Spinal cord (tissue), 10 donors: ENCODE measurements at places on chromosomes 13 and 19.

- H3K27ac ChIP-seq, result peak within 1 kb of the TSS; percentile 65
- H3K27me3 ChIP-seq, result no peaks in the 10 kb centered on the region
- H3K4me3 ChIP-seq, result peak within 1 kb of the TSS; percentile 30
These were observed at the start of gene ERICH6B for GRCh38 chr13:45615501-45616101. TSS of gene ERICH6B (minus strand) at chr13:45615739. CDS start at chr13:45597005, 18,734 bp downstream.

- H3K36me3 ChIP-seq, result peaks cover 3% of the 10 kb centered on the region
- H3K27ac ChIP-seq, result no peak overlapping the region
- H3K27me3 ChIP-seq, result peaks cover 30% of the 10 kb centered on the region
- H3K4me3 ChIP-seq, result no peak overlapping the region
- no peak for DNase-seq
- H3K4me1 ChIP-seq, result peaks cover 9% of the 10 kb centered on the region
These were observed 3.9 kb downstream of the SPIB start for GRCh38 chr19:50422397-50423278.

DNA sequence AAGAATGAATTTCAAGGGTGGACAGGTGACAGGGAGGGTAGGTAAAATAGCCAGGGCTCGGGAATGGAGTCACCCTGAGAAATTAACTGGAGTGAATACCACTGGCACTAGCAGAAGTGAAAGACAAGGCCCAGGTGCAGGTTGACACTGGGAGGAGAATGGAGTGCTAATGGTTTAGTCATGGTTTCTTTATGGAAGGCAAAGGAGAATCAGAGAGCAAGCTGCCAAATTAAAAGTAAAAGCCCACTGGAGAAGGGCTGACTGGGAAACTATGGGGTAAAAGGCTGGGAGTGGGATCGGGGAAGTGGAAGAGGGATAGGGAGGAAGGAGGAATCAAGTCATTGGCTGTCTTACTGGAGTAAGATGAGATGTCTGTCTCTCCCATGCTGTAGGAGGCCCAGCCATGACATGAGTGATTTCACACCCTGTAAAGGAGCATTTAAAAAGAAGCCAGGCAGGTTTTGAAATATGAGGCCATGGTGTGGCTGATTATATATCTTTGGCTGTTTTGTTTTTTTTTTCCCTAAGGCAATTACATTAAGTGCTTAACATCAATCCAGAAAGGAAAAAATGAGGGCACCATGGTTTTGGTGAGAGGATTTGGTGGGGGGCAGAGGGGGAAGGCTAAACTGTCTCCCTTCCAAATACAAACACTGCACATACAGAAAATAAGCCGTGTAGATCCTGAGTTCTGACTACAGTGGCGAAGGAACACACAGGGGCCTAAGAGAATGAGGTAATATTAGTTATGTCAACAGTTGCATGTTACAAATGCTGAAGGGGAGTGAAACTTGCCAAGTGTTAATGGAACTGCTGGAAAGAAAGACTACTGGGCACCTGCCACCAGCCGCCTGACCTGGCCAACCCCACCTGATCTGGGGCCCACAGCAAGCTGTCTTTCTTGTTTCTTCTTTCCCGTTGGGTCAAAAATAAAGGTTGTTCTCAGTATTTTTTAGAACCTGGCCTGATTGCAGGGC is 183.5 kb upstream of the TSC22D1 start:
- H3K4me1 ChIP-seq, result peaks cover 13% of the 10 kb centered on the region
- DNase-seq, result no peak
- H3K27me3 ChIP-seq, result peaks cover 4% of the 10 kb centered on the region
- no peak overlapping the region for H3K27ac ChIP-seq
- no peak overlapping the region for H3K4me3 ChIP-seq
- no peaks in the 10 kb centered on the region for H3K36me3 ChIP-seq

- H3K4me1 ChIP-seq, result peaks cover 25% of the 10 kb centered on the region
- H3K27ac ChIP-seq, result no peak within 1 kb of the TSS
- H3K4me3 ChIP-seq, result no peak within 1 kb of the TSS
- no peaks in the 10 kb centered on the region for H3K36me3 ChIP-seq
- DNase-seq, result no peak
- H3K27me3 ChIP-seq, result peaks cover 99% of the 10 kb centered on the region
These were observed at the start of gene CDX2 for GRCh38 chr13:27969082-27969865. TSS of gene CDX2 (minus strand) at chr13:27969315. CDS start at chr13:27969006, 309 bp downstream.

- H3K27me3 ChIP-seq, result no peaks in the 10 kb centered on the region
- no peak overlapping the region for H3K27ac ChIP-seq
- no peaks in the 10 kb centered on the region for H3K4me1 ChIP-seq
- DNase-seq, result no peak
These were observed 266.2 kb downstream of the KCTD12 start for GRCh38 chr13:76620036-76620435.

GRCh38 chr19:8642561-8642960 is 12.1 kb downstream of the NFILZ start:
- DNase-seq, result no peak
- no peak overlapping the region for H3K27ac ChIP-seq
- no peaks in the 10 kb centered on the region for H3K36me3 ChIP-seq

DNA sequence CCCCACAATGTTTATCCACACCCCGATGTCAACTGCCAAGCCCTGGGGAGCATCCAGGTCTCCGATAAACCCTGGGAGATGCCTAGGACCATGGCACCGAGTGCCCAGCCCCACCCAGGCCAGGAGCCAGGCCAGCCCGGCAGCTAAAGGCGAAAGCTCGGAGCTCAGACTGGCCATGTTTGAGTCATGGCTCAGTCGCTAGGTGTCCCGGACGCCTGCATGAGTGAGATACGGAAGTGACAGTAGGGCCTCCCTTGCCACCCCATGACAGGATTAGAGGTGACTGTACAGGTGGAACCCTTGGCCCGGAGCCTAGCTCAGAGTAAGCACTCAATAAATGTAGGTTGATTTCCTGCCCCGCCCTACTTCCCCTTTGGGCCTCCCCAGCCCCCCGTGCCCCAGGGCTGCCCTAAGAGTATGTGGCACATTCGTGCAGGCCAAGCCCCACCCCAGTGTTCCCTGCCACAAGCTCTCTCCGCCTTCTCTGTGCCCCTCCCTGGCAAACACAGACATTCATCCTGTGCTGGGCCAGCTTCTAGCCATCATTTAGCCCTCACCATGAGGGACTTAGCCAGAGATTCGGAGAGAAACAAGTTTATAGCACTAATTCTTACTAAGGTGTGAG is 5.8 kb upstream of the TPM4 start:
- no peaks in the 10 kb centered on the region for H3K27me3 ChIP-seq
- no peak for DNase-seq
- H3K27ac ChIP-seq, result no peak overlapping the region
- H3K36me3 ChIP-seq, result no peaks in the 10 kb centered on the region

GRCh38 chr19:51224163-51224641 is 678 bp upstream of the CD33 start:
- no peak for DNase-seq
- no peak overlapping the region for H3K27ac ChIP-seq
- no peak overlapping the region for H3K4me3 ChIP-seq

DNA sequence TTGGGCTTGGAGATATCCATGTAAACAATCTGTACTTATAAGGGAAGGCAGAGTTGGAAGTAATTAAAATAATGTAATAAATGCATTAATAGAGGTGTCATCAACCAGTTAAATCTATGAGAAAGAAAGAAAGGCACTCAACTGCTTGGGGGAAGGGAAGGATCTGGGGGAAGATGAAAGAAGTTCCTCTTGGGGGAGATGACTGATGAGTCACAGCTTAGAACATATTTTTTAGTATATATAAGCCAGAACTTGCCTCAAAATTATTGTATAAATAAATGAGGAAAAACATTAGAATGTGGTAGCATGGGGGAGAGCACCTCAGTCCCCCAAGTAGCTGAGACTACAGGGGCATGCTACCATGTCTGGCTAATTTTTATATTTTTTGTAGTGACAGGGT is 205.8 kb downstream of the GGACT start:
- H3K36me3 ChIP-seq, result peaks cover 7% of the 10 kb centered on the region
- H3K4me3 ChIP-seq, result no peak overlapping the region
- no peaks in the 10 kb centered on the region for H3K27me3 ChIP-seq
- no peak for DNase-seq
- H3K4me1 ChIP-seq, result no peaks in the 10 kb centered on the region
- no peak overlapping the region for H3K27ac ChIP-seq

DNA sequence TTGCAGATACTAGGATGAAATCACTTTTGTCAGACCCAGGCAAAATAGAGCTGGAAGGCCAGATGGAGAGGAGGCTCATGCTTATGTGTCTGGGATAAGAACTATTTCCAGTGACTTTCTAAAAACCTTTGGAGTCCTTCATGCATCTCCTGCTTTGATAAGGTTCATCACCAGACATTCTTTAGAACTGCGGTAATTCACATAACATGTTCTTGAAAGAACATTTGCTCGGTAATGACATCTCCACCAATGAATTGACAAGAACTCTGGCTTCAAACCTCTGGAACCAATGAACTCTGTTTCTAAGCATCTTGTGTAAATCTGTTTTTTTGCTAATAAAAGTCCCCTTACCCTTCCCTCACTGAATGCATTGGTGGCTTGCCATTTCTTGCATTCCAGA is 112.0 kb upstream of the KL start:
- no peak overlapping the region for H3K27ac ChIP-seq
- H3K4me3 ChIP-seq, result no peak overlapping the region
- peaks cover 7% of the 10 kb centered on the region for H3K4me1 ChIP-seq

GRCh38 chr13:43089912-43090498 is 66.6 kb downstream of the DNAJC15 start:
- H3K4me1 ChIP-seq, result no peaks in the 10 kb centered on the region
- DNase-seq, result no peak
- H3K36me3 ChIP-seq, result no peaks in the 10 kb centered on the region

DNA sequence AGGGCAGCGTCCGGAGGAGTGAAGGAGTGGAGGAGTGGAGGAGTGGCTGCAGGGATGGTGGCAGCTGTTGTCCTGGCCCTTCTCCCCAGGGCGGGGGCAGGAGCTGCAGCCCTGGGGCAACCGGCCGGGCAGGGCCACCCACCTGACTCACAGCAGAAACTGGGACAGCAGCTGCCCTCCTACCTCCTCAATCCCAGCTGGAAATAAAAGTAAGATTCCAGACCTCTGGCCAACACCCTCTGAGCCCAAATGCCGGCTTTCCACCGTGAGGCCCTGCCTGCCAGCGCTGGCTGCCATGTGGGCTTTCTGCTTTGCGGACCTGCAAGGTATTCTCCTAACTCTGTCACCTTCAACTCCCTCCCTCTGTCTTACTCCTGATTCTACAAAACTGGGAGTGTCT is 3.3 kb upstream of the CLPP start:
- no peaks in the 10 kb centered on the region for H3K27me3 ChIP-seq
- DNase-seq, result no peak
- no peak overlapping the region for H3K27ac ChIP-seq
- peaks cover 14% of the 10 kb centered on the region for H3K4me1 ChIP-seq

GRCh38 chr13:102276404-102276803 is 125.4 kb downstream of the FGF14 start:
- no peaks in the 10 kb centered on the region for H3K36me3 ChIP-seq
- H3K4me1 ChIP-seq, result peaks cover 3% of the 10 kb centered on the region
- no peak overlapping the region for H3K27ac ChIP-seq
- no peak for DNase-seq
- no peak overlapping the region for H3K4me3 ChIP-seq

DNA sequence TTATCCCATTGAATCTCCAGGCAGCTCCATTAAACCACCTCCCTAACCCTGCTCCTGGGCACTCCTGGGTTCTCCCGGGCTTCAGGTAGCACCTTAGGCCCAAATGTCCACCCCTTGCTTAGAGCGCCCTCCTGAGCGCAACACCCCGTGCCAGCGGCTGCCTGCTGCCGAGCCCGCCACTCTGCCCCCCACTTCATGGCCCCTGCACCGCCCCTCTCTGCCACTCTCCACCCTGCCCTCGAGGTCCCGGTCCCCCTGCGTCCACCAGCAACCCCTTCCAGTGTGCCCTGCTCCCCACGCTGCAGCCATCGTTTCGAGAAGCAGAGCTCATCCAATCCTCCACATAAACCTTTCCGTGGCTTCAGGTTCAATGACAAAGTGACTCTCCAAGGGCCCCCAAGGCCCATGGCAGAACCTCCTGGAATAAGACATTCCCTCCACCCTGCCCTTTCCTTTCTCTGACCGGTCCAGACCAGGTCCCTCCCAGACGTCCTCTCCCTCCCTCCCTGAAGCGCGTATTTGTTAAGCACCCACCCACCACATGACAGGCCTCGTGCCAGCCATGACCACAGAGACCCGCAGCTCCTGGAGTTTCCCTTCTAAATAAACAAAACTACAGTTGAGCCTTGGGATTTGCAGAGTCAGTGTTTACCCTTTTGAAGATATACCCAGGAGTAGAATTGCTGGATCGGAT is 66.6 kb downstream of the ARHGEF18 start:
- no peak overlapping the region for H3K27ac ChIP-seq
- H3K36me3 ChIP-seq, result peaks cover 37% of the 10 kb centered on the region
- H3K4me1 ChIP-seq, result no peaks in the 10 kb centered on the region

DNA sequence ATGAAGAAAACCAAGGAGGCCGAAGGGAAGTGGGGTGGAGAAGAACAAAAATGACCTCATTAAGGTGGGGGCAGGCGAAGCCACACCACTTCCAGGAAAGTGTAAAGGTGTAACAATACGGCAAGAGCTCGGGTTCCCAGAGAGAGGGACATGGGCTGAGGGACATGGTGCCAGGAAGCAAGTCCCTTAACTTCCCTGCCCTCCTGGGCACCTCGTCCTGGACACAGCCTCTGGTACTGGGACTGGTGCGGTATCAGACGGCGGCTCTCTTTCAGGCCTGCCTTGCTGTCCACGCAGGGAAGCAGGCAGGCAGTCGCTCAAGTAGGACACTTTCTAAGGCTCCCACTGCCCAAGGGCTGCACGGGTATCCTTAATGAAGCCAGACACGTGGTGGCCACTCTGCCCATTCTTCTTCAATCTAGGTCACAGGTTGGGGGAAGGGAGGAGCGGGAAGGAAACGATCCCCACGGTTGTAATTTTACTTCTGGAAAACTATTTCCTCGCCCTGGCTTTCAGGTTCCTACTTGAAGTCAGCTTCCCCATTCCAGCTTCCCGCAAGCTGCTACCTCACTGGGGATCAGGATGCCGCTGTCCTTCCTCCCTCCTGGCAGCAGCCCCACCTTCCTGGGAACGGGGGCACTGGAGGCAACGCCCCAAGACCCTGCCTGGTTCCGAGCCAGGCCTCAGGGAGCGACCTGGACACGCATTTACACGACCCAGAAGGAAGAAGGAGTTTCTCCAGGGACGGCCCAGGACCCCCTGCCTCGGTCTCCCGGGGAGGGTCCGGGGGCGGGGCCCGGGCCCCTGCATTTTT is 1.2 kb downstream of the AP3D1 start:
- no peaks in the 10 kb centered on the region for H3K27me3 ChIP-seq
- peak overlapping the region; percentile 61 for H3K4me3 ChIP-seq
- no peak for DNase-seq
- H3K27ac ChIP-seq, result peak overlapping the region; percentile 35

- H3K36me3 ChIP-seq, result peaks cover 79% of the 10 kb centered on the region
- H3K4me3 ChIP-seq, result no peak overlapping the region
- H3K27ac ChIP-seq, result no peak overlapping the region
These were observed 8.7 kb downstream of the DDX49 start for GRCh38 chr19:18928018-18928805.

DNA sequence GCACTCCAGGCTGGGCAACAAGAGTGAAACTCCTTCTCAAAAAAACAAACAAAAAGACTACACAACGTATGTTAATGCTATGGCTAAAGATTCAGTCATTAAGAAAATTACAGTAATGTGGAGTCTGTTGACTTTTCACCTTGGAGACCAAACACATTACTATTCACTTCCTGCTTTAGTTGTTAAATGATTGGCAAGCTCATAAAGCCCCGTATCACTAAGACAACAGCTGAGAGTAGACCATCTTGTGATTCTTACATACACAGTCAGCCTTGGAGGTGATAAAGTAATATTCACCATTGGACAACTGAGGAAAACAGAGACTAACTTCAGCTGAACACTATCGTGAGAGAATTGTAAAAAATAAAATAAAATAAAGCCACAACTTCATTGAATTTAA is 86.5 kb downstream of the KCTD12 start:
- no peaks in the 10 kb centered on the region for H3K4me1 ChIP-seq
- H3K36me3 ChIP-seq, result no peaks in the 10 kb centered on the region
- no peak overlapping the region for H3K4me3 ChIP-seq
- no peaks in the 10 kb centered on the region for H3K27me3 ChIP-seq
